Amygdala (tissue), 56 donors: ENCODE measurements at places on chromosomes 11 and 22.

DNA sequence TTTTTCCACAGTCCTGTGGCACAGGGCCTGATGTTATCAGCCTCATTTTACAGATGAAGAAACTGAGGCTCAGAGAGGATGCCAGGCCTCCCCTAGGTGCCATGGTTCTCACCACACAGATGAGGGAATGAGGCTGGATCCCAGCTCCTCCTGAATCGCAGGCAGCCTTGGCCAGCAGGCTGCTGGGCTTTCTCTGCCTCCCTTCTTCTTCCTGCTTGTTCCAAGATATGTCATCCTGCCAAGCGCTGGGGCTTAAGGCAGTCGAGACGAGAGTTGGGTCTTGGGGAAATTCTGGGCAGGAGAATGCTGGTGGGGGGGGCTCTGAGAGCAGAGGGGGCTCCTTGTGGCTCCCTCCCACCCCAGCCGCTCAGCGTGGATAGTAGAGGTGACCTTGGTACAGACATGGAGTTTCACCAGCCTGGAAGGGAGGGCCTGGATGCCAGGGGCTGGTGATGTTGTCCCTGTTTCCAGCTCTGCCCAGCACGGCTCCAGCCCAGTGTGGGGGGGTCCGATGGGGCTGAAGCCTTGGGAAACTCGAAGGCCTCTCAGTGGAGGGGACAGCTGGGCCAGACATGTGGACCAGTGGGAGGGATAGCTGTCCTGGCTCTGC, 16.6 kb upstream of the MPPED1 start:
- DNase-seq: no peak

DNA sequence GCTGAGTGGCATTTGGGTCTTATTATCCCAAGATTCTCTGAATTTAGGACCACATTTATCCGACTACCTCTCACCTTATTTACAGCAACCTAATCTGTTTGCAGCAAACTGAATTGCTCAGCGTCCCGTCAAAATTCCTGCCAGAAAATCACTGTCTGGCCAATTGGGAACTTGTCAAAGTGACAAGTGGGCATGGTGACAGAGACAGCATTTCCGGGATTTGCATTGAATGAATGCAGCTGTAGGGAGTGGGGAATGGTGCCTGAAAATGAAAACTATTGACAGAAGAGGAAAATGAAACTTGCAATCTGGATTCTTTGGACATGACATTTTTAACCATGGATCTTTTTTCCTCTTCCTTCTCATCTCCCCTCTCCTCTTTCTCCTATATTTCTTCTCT, 113.8 kb downstream of the NELL1 start:
- no peak for DNase-seq

DNA sequence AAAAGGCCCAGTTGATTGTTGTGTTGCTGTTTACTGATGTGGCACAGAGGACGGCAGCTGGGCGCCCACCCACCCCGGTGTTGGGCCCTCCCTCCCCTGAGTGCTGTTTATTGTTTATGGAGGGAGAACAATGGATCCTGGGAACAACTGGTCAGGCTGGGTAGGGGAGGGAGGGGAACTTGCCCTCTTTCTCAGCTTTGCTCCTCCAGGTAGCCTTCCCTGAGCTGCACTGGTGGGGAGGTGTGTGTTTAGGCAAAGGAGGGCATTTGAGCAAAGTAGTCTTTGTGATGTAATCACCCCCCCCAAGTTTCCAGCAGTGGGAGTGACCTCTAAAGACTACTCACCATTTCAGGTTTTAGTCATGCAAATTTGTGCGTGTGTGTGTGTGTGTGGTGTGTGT, 1035.3 kb downstream of the NTM start:
- no peak for DNase-seq

DNA sequence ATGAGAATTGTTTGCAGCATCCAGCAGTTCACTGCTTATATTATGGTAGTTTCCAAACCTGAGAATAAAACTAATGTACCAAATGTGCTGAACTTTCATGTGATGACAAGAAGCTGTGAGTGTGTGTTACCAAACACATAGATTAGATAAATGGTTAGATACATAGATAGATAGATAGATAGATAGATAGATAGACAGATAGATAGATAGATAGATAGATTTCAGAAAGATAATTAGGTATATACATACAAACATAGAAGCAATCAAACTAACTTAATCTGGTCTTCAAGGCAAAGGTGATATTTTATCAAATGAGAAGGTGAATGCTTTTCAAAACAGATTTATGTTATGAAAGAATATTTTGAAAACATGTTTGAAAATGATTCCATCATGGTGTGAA, 147.3 kb upstream of the C11orf58 start:
- DNase-seq: no peak

GRCh38 chr11:443542-444199, 1.9 kb upstream of the ANO9 start:
- no peak for DNase-seq
